ENCODE measurements at places on chromosomes 7 and 10.
A peak's percentile ranks its signal among the peaks of the same experiment; 100 is the strongest.

GRCh38 chr7:151696721-151697514 lies 177.2 kb upstream of the RHEB start:
- DNase-seq = no peak

GRCh38 chr7:2844153-2845033 lies at the start of gene GNA12:
Gene GNA12 (minus strand): TSS chr7:2844308. CDS start chr7:2844161, 147 bp downstream.
- DNase-seq = peak; percentile 98

DNA sequence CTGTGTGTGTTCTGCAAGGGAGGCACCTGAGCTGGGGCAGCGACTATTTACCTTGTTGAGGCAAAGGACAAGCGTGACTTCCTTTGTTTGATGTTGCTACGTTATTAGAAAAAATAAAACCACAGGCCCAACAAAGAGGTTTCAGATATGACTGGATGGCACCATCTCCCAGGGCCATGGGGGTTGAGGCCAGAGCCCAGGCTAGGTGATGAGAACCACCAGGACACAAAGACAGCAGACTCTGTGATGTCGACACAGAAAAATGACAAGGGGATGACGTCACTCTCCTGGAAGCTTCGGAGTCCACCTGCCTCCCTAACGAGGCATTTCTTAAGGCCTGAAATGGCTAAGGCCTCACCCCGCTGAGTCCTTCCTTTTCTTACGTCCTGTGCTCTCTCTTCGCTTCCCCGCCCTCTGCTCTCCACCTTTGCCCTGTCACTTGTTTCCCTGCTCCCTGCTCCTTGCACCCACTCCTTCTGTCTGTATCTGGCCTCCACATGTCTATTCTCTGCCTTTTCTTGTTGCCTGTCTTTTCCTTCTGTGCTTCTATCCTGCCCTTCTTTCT lies 83.0 kb upstream of the ADRB1 start:
- peak; percentile 16 for DNase-seq

GRCh38 chr7:124649397-124650014 lies 116.1 kb downstream of the GPR37 start:
- DNase-seq = no peak

- no peak for DNase-seq
Observed at GRCh38 chr10:62958980-62959379, 142.8 kb upstream of the EGR2 start.

DNA sequence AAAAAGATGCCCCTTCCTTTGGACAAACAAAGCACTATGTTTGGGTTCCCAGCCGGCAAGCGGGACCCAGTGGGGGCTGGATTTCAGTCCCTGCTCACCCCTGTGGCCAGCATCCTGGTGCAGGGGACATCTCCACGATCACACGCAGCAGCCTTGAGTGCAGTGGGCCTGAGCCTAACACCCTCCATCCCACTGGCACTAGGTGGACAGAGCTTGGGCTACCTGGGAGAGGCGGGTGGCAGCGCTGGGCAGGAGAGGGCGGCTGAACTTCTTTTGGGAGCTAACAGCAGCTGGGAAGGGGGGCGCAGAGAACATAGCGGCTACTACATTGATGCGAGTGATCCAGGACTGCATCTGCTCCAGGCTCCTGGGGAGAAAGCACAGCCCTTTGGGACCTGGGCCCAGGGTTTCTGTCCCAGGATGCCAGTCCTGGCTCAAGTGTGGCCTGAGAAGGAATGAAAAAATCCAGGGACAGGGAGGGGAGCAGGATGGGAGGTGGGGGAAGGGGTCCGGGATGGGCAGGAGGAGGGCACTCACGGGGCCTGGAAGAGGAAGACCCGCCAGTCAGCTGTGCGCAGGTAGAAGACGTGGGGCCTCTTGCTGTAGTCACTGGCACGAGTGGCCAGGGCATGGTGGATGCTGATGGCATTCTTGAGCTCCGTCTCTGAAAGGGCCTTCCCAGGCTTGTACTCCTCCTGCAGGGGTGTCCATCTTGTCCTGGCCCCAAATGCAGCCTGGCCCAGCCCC lies 9.0 kb downstream of the NFKB2 start:
- DNase-seq = no peak

DNA sequence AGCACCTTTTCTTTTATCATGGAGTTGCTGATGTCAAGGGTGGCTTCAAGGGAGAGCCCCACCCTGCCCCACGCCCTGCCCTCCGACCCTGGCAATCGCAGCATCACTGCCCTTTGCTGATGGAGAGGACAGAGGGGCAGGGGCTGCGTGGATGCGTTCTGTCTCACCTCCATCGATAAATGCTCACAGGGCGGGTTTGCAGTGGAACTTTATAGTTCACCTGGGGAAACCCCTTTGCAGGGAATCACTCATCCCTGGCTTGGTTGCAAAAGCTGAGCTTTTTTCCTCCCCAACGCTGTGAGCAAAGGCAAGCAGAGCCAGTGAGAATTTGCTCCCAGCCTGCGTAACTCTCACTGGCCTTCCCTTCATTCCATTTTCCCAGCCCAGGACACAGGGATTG lies 176.8 kb downstream of the WDR37 start:
- no peak for DNase-seq

DNA sequence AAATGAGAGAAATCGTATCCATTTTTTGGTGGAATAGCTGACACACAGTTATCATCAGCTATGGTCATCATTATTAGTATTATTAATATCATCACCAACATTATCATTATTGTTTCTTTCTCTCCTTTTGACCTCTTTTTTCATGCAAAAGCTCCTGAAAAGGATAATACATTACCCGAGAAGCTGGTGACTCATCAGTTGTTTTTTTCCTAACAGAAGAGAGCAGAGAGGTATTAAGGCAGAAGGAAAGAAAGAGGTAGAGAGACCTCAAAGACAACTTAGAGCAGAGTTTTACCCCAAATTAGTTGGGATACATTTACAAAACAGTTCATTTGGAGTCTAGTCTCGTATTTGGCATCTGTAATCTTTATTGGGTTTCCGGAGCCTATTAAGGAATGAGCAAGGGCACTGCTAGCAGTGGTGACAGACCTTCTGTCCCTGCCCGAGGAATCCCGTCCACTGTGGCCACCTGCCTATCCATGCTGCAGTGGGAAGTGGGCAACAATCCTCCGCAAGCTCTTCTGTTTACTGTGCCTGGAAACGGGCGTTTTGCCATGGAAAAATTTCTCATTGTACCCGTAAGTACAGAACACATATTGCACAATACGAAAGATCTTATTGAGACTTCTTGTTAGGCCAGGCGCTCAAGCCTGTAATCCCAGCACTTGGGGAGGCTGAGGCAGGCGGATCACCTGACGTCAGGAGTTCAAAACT lies 170.0 kb upstream of the MKLN1 start:
- peak; percentile 31 for DNase-seq

GRCh38 chr7:159154243-159154642 lies 9.6 kb upstream of the VIPR2 start:
- no peak for DNase-seq

DNA sequence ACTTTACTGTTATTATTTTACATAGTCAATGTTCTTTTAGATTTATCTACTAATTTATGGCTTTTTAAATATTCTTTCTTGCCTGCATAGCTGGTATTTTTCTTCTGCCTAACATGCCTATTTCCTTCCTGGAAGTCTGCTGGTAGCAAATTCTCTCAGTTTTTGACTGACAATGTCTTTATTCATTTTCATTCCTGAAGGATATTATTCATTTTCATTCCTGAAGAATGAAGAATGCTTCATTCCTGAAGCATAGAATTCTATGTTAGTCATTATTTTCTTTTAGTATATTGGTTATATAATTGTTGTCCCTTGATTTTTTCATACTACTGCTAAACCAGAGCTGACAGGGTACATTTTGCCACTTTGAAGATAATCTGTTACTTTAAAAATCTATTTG lies 41.8 kb downstream of the TMEM168 start:
- DNase-seq = peak; percentile 34

DNA sequence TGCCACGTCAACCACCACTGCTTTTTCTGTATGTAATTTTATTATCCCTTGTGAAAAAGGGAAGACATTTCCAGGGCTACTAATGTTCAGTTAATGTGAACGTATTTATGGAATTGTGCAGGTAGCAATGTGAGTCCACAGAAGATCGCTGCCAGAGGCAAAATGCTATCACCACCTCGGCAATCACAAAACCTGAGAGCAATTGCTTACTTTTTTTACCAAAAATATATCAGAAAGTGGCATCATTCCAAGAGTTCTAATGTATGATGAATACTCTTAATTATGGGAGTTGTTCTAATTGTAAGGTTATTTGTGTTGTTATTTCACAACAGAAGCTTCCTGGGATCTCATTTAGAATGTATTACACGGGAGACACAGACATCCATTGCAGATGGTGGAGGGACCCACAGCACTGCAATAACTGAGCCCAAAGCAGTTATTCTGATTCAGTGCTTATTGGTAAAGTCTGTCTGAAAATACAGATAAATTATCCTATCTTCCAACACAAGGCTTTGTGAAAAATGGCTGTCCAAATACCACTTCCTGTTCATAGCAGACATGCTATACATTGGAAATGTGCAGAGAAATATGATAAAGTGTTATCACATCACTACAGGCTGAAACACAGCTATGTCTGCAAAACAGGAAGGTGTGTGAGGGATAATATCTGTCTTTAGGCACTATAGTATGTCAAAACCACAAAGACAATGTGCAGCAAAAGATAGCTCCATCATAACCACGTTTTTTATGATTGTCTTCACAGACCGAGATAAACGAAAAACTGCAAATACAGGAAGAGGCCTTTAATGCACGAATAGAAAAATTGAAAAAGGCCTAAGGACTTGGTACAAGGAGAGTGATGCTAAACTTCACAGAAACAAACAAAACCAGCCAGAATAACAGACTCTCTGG lies 102.7 kb downstream of the CABCOCO1 start:
- no peak for DNase-seq

DNA sequence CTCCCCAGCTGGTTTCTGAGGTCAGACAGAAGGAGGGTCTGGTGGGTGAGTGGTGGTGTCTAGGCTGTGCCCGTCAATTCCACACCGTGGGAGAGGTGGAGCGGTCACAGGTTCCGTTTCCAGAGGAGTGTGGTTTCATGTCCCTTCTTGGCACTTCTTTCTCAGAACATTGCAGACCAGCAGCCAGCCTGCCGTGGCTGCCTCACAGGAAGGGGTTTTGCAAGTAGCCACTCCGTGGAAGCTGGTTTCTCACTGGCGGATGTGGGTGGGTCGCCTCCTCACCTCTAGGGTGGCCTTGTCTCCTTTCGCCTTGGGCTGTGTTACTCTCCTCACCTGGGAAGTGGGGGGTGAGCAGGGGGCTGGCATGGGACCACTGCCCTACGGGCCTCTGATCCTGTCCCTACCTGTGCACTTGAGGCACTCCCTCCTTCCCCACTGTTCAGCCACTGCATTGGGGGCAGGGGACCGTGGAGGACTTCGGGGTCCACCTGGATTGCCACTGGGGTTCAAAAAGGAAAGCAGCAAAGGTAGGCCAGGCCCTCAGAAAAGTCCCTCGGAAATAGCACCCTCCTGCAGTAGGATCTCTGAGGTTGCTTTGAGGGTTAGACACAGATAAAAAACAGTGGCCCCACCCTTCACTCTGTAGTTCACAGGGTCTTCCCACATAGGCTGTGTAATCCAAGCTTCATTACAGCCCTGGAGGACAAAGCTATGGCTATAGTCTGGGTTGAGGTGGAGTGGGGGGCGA lies 33.9 kb downstream of the TSPAN14 start:
- DNase-seq = no peak

DNA sequence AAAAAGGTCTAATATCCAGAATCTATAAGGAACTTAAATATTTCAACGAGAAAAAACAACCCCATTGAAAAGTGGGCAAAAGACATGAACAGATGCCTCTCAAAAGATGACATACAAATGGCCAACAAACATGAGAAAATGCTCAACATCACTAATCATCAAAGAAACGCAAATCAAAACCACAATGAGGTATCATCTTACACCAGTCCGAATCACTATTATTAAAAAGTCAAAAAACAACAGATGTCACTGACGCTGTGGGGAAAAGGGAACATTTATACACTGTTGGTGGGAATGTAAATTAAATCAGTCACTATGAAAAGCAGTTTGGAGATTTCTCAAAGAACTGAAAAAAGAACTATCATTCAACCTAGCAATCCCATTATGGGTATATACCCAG lies 6.0 kb downstream of the VWDE start:
- no peak for DNase-seq

- no peak for DNase-seq
Observed at GRCh38 chr10:59082249-59082648, 94.2 kb upstream of the PHYHIPL start.

DNA sequence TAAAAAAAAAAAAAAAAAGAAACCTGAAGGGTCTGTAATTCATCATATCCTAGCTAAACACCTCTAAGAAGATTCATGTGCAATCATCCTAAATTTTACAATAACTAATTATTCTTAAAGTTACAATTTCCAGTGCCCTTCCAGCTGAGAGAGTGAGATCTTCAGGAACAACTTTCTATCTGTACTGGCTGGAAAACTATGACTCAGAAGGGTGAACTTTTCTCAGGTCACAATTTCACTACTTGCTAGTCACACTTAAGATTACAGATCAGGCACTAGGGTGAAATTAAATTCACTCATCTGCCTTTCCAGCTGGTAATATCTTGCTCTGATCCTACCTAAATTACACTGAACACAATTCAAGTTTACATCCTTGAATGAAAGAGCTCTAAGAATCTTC lies 158.8 kb downstream of the ANK3 start:
- peak; percentile 34 for DNase-seq

- peak; percentile 96 for DNase-seq
Observed at GRCh38 chr7:151113344-151114150, 27.3 kb downstream of the AGAP3 start.

- no peak for DNase-seq
Observed at GRCh38 chr7:70416347-70416985, 715.5 kb upstream of the GALNT17 start.
